ENCODE measurements at places on chromosomes 5 and 9.

GRCh38 chr9:109969011-109969410, 189.0 kb downstream of the PALM2AKAP2 start:
- peak; percentile 24 for DNase-seq

- DNase-seq: no peak
These were observed 30.3 kb upstream of the TIFAB start for GRCh38 chr5:135482381-135482933.

DNA sequence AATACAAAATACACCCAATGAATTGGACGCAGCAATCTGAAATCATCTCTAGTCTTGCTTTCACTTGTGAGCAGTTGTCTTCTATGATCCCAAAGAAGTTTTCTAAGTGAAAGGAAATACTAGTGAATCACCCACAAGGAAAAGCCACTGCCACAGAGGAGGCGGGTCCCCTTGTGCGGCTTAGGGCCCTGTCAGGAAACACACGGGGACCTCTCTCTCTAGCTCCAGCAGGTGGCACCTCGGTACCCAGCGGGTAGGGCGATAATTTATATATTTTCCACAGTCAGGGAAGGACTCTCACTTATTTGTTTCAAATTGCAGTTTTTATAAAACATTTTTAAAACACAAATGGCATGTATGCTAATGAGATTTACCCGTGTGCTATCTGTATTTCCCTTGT, 417.1 kb downstream of the KDM4C start:
- DNase-seq: no peak

DNA sequence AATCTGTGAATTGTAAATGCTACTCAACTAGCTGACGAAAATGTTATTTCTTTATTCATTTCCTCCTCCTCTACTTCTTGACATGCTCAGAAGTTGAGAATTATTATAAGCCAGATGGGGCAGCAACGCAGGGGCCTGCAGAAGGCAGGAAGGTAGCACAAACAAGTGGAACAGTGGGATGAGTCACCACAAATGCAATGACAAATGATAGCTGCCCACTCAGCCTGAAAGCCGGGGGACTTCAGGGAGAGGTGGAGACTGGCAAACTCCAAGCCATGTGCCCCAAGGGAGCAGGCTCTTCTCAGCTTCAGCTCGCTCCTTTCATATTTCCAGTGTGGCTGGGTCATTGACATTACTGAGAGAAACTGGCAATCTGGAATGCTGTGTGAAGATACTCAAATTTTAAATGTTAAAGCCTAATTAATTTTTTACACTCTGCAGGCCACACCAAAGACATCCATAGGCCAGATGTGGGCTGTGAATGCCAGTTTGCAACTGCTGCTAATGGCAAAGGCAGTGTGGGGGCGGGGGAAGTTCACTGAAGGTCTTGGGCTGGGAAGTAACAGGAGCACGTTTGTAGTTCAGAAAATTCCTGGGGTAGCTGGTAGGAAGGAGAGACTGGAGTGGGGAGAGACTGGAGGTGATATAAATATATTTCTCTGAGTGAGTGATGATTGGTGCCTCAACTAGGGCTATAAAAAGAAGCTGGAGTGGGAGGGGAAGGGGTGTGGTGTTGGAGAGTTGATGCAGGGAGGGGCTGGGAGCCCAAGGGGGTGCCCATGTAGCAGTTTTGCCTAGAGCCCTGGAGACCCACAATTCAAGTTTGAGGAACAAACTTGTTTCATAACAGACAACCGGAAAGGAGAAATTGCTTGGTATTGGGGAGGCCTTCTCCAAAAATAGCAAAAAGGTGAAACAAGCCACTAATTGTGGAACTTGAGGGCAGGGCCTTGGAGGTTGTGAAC, 20.8 kb upstream of the ADRB2 start:
- peak; percentile 25 for DNase-seq

DNA sequence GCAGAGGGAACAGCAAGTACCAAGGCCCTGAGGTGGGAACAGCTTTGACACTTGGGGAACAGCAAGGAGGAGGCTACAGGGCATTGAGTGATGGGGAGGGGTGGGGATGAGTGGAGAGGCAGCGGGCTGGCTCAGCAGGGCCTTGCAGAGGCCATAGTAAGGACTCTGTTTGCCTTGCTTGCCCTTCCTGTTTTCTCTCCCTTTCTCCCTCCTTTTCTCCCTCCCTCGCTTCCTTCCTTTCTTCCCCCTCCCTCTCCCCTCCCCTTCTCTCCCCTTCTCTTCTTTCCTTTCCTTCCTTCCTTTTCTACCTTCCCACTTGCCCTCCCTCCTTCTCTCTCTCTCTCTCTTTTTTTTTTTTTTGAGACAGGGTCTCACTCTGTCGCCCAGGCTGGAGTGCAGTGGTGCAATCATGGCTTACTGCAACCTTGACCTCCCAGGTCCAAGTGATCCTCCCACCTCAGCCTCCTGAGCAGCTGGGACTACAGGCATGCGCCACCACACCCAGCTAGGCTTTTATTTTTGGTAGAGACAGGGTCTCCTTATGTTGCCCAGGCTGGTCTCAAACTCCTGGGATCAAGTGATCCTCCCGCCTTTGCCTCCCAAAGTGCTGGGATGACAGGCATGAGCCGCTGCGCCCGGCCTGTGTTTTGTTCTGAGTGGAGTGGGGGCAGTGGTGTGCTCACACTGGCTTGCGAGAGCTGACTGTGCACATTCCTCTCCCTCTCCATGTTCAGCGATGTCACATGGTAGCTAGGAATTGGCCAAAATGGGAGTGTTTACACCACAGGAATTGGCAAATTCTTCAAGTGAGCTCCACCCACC, 17.1 kb downstream of the IER5L start:
- DNase-seq: peak; percentile 84

DNA sequence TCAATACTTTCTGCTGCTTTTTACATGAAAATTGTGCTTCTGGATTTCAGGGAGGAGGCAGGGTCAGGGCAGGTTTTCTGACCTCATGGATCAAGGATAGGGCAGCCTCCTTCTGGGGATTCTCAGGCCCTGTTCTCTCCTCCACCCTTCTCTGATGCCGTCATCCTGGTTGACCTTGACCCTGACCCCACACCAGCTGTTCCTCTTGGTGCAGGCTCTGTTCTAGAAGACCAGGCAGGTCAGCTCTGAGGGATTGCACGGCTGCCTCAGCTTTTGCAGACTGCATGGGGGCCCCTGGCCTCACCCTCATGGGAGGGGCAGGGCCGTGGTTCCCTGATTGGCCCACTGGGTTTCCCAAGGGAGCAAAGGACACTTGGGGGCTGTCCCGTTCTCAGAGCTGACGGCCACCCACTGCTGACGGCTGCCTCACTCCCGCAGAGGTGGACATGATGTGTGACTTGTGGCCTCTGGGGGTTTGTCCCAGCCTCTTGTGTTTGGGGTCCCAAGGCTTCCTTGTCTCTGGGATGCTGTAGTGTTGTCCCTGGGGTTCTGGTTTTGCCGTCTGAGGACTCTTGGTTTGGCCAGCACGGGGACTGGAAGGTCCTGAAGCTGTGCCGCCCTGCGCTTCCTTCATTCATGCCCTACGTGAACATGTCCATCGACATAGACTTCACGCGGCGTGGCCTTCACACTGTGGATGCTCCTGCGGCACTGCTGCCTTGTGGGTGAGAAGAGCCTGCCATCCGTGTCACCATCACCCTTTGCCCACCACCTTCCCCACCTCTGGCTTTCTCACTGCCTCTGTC, 34.5 kb downstream of the CEP72 start:
- no peak for DNase-seq

DNA sequence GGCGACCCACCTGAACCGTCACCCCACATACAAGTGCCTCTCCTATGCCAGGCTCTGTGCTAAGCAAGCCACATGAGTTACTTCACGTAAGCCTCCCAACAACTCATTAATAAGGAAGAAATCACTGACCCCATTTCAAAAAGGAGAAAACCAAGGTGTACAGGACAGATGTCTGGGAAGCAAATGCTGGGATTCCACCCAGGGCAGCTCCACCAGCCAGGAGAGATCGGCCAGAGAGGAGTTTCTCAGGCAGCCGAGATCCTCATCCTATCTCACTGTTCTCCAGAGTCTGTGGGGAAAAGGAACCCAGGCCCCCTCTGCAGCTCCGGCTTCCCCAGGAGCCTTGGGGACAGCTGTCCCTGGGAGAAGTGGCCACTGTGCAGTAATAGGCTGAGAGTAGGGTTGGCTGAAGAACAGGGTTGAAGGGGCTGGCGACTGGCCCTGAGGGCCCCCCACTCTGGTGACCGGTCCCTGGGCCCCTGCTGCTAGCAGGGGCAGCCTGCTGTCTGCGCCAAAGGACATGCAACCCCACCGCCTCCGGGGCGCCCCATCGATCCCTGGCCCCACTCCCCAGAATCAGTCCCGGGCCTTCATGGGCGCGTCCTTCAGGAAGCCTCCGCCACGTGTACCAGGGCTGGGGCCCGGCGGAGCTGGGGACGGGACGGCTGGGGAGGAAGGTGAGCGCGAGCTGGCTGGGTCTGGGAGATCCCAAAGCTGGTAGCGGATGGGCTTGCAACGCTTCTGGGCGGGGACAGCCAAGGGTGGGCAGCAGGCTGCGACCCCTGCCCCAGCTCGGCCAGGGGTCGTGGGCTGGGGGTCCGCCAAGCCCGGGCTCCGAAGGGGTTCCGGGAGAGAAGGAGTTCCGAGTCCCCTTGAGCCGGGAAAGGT, 44.1 kb upstream of the STXBP1 start:
- no peak for DNase-seq

GRCh38 chr9:35905051-35905781, 786 bp upstream of the HRCT1 start:
- DNase-seq: peak; percentile 63

GRCh38 chr5:28864006-28864405, 1825.6 kb upstream of the CDH9 start:
- DNase-seq: no peak

DNA sequence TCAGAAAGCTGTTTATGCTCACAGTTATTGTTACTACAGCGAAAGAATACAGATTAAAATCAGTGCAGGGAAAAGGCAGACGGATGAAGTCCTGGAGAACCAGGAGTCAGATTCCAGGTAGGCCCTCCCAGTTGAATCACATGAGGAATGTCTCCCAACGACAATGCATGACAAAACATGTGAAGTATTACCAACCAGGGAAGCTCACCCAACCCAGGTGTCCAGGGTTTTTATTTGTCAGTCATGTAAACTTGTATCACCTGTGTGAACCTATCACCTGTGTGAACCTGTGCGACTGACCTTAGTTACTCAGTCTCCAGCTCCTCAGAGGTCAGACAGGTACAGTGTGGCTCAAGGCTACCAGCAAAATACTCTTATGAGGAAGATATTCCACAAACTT, 63.9 kb downstream of the KIAA1958 start:
- no peak for DNase-seq

- DNase-seq: no peak
These were observed 206.9 kb downstream of the PTTG1 start for GRCh38 chr5:160628619-160628968.

DNA sequence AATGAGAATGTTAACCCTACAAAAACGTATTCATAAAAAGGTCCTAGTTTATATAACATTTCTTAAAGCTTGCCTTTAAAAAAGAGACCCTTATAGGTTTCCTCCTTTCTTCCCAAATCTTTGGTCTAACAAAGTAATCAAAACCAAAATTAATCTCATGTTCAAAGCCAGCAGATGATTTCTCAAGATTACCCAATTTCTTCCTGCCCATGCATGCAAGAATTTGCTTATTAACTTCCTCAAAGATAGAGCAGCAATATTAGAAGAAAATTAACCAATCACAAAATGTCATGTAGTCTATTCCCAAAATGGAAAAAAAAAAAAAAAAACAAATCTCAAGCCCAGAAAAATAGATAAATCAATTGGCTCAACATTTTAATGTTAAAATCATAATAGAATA, 114.9 kb downstream of the MLLT3 start:
- DNase-seq: no peak

- no peak for DNase-seq
These were observed 1804.0 kb downstream of the MAT2B start for GRCh38 chr5:165309446-165309845.

GRCh38 chr9:130693101-130693425, 517 bp upstream of the EXOSC2 start:
- DNase-seq: no peak

GRCh38 chr5:14588145-14588544, 6.6 kb downstream of the OTULINL start:
- DNase-seq: no peak

GRCh38 chr5:109034306-109034705, 286.6 kb downstream of the FER start:
- DNase-seq: no peak

DNA sequence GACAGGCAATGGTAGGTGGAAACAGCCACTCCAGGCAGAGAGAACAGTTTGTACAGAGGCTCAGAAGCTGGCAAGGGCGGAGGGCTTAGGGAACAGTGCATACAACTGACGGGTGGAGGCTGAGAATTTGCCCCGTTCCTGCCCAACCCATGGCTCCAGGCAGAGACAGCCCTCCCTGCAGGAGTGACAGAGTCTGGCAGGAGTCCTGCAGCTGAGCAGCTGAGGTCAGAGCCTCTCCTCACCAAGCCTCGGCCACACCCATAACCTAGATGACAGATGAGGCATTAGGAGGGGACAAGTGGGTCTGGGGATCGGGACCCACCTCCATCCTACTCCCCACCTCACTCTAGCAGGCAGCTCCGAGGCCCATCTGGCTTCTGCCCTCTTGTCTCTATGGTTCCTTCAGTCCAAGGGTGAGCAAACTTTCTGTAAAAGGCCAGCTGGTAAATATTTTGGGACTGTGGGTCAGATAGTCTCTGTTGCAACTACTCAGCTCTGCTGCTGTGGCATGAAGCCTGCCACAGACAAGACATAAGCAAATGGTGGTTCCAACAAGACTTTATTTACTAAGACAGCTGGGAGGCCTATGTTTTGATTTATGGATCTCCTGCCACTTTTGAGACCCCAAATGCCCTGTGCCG, 83.7 kb downstream of the SH3TC2 start:
- peak; percentile 60 for DNase-seq

- DNase-seq: no peak
These were observed 238.7 kb downstream of the MARCHF11 start for GRCh38 chr5:15940905-15941304.

DNA sequence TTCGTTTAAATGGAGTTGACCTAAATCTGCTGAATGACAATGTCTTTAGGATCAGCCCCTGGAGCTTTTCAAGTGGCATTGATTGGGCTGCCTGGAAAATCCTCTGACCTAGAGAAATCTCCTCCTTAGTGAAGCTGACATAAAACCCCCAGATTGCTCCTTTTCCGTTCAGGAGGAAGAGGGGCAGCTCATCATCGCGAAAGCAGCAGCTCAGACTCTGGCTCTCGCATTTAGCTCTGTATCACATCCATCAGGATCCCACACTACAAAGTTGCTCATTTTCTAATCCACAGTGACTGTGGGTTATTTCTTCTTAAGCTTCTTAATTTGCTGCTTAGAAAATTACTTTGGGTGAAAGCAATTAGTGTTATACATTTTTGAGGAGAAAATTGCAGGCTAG, 373.7 kb downstream of the ENC1 start:
- DNase-seq: no peak
